ENCODE measurements at places on chromosomes 12 and 14.

DNA sequence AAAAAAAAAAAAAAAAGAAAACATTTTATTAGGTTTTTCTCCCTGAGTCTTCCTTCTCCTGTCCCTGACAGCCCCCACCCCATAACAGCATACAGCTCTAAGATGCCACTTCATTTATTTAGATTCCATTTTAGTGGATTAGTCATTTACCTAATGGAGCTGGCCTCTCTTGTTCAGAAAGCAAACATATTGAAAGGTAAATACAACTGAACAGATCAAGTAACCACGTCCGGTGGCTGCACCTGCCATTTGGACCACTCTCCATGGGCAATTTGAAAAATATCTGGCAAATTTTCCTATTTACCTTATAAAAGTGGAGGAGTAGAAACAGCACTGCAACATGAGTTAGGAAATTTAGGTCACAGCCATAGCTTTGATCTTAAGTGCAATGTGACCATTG, 254.6 kb downstream of the C12orf42 start:
- no peak for DNase-seq

- DNase-seq: no peak
Observed at GRCh38 chr12:90233168-90234100, 524.8 kb upstream of the ATP2B1 start.

- no peak for DNase-seq
Observed at GRCh38 chr12:112140728-112141127, 15.4 kb downstream of the TRAFD1 start.

DNA sequence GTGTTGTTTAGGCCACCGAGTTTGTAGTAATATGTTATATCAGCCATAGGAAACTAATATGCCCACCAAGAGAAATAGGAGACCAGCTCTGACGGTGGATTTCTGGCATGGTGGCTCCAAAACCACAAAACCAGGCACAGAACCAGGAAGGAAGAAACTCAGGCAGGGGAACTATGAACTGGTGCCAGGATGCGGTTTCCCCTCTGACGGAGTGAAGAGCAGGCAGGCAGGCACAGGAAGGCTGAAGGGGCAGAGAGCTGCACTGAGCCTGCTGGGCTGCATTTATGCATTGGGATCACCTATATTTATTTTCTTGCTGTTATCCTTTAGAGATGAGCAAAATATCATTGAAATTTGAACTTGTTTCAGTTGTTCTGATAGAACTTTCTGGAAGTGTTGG, 479.4 kb downstream of the VRK1 start:
- no peak for DNase-seq

DNA sequence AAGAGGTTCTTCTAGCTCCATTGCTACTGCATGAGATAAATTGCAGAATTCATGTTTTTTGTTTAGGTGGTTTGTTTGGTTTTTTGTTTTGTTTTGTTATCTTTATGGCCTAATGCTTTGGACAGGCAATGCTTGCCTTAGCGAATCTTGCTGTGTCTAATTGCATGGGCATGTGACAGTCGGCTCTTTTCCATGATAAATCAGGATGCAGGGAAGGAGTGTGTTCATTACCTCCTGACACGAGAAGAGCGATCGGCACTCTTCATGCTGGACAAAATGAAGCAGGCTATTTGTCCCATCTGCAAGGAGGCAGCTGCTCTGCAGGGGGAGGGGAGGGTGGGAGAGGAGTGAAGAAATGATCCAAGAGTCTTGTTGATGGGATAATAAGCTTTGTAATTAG, 6.5 kb downstream of the CCDC60 start:
- DNase-seq: no peak
